ENCODE measurements at places on chromosomes 3 and 15. TPM values are rescaled to one million over a fixed set of nuclear protein-coding genes. Genes with fewer than 3 reads are reported as not detected.

DNA sequence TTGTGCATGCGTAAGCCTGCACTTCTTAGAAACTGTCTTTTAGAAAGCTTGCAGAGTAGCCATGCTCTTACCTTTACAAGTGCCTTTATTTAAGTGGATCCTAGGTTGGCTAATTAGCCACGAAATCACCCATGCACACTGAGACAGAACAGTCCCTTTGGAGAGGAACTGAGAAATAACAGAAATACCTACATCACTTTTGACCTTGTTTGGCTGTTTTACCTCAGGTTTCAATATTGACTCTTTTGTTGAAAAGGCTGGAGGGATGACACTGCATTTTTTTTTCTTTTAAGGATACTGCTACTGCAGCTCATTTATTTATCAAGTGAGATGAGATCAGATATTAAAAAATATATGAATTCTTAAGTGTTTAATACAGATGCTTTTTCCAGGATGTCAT lies 155.6 kb upstream of the GOLIM4 start:
- DNase-seq, result no peak

The CHRM5 gene
- total RNA-seq, result 0.02 TPM

DNA sequence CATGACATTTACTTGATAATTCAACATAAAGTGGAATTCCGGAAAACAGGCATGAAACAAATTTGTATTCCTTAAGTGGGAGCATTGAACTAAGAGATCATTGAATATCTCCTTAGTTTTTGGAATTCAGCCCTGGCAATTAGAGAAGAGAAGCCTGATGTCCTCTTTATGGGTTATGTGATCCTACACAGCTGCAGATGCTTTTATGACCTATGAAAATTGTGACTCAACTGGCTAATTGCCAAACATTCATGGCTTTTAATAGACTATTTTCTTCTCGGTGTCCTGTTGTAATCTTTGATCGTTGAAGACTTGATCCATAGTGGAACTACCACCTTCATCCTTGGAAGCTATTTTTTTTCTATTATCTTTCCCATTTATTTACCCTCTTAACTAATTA lies 46.1 kb downstream of the AGBL1 start:
- no peak for DNase-seq

DNA sequence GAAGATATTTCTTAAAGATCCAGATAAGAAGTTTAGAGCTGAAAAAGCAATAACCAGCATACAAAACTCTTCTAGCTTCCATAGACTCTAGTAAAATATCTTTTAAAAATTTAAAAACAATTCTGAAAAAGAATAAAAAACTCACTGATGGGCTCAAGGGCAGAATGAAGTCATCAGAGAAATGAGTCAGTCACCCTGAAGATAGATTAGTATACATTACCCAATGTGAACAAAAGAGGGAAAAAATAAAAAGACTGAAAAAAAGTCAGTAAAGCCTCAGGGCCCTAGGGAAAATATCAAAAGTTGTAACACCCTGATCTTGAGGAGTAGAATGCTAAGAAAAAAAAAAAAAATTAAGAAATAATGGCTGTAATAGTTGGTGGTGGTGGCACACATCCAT lies 11.4 kb downstream of the DET1 start:
- no peak for DNase-seq

The NMNAT3 gene
- total RNA-seq, result not detected
